NCI-H82 (cell line): ENCODE measurements at places on chromosomes 12 and 14.

GRCh38 chr12:121057794-121058193 lies 18.7 kb upstream of the OASL start:
- DNase-seq: no peak

DNA sequence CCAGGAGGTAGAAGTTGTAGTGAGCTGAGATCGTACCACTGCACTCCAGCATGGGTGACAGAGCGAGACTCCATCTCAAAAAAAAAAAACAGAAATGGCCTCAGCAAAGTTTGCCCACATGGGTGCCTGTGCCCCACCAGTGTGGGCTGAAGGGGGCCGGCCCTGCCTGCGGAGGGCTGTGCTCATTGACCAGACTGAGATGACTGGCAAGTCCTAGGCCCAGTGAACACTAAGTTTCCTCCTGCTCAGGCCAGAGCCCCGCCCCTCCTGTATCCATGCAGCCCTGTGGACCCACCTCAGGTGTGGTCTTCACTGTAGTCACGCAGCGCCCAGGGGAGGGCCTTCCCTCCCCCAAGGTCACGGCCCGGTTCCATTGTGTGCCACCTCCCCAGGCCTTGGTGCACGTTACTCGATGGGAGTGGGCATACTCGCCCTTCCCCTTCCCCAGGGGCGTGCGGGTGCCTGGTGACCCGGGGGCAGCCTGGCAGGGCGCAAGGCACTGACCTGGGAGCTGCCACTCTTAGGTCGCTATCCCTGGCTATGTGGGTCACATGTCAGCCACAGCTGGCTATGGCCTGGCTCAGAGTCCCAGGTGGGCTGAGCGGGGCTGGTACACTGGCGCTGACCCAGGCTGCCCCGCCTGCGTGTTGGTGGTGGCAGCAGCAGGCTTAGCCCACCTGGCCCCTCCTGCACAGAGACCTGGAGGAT lies 16.1 kb downstream of the INF2 start:
- DNase-seq: no peak

GRCh38 chr14:89912221-89912620 lies 42.3 kb downstream of the EFCAB11 start:
- no peak for DNase-seq

- DNase-seq: no peak
These were observed 2.1 kb upstream of the PRR4 start for GRCh38 chr12:10851243-10851858.

DNA sequence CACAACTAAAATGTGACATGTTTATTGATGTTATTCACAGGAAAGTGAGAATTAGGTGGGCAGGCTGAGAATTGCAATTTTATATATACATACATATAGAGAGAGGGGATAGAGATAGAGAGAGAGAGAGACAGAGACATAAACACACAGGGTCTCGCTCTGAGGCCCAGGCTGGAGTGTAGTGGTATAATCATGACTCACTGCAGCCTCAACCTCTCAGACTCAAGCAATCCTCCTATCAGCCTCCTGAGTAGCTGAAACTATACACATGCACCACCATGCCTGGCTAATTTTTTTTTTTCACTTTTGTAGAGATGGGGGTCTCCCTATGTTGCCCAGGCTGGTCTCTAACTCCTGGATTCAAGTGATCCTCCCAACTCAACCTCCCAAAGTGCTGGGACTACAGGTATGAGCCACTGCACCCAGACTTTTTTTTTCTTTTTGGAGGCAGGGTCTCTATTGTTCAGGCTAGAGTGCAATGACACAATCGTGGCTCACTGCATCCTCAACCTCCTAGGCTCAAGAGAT lies 49.1 kb downstream of the R3HDM2 start:
- no peak for DNase-seq

GRCh38 chr12:132525833-132526455 lies 36.0 kb downstream of the FBRSL1 start:
- DNase-seq: peak; percentile 30

GRCh38 chr14:82855912-82856391 lies 1322.3 kb upstream of the SEL1L start:
- peak; percentile 58 for DNase-seq

DNA sequence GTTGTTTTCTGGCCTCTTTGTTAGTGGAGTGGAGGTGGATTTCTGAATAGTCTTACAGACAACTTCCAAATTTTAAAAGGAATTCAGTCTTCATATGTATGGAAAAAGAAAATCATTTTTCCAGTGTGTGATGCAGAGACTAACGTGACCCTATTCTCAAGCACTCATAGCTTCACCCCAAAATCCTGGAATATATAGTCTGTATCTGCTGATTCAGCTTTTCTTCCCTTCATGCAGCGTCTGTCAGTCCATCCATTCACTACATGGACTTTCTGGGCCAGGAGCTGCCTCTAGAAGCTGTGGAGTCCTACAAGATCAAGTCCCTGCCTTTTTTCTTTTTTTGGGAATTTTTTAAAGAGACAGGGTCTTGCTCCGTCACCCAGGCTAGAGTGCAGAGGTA lies 23.8 kb downstream of the KLC1 start:
- no peak for DNase-seq

DNA sequence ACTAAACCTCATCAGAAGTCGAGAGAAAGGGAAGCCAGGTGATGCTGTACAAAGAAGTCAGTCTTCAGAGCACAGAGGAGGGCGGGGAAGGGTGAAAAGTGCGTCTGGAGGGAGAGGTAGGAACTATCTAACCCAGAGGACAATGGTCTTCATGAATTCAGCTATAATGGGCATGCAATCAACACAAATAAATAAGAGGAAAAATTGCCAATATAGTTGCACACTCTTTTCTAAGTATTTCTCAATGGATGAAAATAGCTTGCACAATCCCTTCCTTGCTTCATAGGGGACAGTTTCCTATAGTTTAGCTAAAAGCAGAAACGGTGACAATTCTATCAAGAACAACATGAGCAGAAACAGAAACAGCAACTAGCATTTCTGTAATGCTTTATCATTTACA lies 931.2 kb downstream of the AACS start:
- no peak for DNase-seq

DNA sequence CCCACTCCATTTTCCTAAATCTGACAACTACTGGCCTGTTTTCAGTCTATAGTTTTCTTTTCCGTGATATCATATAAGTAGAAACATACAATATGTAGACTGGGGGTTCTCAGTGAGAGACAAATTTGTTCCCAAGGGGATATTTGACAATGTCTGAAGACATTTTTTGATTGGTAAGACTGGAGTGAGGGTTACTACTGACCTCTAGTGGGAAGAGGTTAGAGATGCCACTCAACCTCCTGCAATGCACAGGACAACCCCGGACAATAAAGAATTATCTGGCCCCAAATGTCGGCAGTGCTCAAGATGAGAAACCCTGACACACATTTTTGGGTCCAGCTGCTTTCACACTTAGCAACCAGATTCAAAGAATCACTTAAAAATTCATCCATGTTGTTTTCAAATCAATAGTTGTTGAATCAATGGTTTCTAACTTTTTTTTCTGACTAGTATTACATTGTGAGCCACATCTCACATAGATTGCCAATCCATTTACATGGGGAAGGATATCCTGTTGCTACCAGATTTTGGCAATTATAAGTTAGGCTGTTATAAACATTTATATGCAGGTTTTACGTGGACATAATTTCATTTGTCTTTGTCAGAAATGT lies 307.1 kb downstream of the RPL10L start:
- DNase-seq: peak; percentile 66

GRCh38 chr12:20237091-20237490 lies 131.2 kb upstream of the PDE3A start:
- no peak for DNase-seq

GRCh38 chr14:83006121-83006670 lies 1472.5 kb upstream of the SEL1L start:
- peak; percentile 45 for DNase-seq

GRCh38 chr14:68612049-68612448 lies 180.8 kb downstream of the ZFP36L1 start:
- DNase-seq: no peak
